ENCODE measurements at places on chromosomes 6 and 20.

- DNase-seq = no peak
Measured at GRCh38 chr6:39898625-39899024, 35.6 kb downstream of the MOCS1 start.

DNA sequence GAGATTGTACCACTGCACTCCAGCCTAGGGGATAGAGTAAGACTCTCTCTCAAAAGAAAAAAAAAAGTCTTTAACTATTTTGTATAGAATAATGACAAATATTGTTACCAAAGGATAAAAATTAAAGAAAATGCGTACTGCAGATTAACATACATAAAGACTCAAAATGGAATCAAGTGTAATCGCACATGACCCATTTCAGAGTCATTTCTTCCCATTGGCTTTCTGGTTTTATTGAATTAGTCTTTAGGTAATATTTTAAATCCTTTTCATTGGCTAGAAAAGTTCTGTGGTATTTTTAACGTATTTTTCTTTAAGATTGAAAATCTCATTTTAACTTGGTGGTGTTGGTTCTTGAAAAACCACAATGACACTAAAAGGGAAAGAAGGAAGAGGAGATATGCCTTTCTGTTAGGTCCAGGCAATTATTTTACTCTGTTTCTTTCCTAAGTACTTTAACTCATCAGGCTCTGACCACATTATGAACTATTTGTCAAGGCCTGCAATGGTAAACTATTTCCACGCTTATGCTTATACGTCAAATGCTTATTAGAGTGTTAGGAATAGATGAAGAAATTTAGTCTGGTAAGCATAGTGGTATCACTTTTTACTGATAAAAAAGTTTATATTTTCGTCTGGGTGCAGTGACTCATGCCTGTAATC lies 52.3 kb downstream of the PLEKHG1 start:
- no peak for DNase-seq

GRCh38 chr20:3454831-3455230 lies 16.0 kb upstream of the ATRN start:
- no peak for DNase-seq

DNA sequence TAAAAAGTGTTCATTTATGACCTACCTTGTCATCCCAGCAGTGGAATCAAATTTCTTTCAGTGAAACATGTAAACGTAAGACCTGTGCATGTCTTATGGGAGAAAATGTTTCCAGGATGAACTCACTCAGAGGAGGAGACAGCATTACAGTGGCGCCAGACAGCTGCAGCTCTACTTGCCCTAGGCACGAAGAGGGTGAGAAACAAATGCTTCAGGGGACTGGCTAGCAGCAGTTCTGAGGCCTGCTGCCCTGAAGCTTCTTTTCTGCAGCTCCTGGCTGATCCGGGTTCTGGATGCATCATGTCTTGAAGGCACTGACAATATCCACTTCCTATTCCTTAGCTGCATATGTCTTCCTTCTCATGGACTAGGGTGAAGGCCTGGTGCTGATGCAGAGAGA lies 120.2 kb downstream of the QRSL1 start:
- DNase-seq = no peak

DNA sequence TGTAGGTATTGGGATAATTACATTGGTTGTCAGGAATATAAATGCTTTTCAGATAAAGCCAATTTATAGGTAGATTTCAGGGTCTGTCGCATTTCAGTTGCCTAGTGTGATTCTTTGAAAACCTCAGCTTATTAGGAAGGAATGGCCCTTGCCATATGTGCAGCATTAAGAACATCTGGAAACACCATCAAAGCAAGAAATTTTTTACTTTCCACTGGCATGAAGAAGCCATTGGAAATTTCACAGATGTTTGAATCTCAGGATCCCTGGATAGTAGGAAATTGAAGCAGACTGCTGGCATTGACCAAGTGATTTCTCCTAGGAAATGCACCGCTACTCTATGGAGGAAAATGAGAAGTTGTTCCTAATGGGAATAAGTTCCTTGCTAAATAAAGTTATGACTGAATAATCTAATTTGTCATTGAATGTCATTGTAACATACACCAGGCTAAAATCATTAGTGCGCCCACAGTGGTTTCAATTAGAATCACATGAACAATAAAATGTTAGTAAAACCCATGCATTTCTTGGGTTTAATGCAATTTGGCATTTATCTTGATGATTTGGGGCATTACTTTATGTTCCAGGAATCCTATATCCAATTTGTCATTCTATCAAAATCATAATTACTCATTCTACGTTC lies 950.1 kb downstream of the EPHA7 start:
- no peak for DNase-seq

- no peak for DNase-seq
Measured at GRCh38 chr6:150406948-150407347, 38.1 kb downstream of the IYD start.

Measured in AML-193 (cell line).